Amygdala (tissue), 56 donors: ENCODE measurements at places on chromosomes 3 and 15.
A peak's percentile ranks its signal among the peaks of the same experiment; 100 is the strongest.

- no peak for DNase-seq
Observed at GRCh38 chr15:95470997-95471689, 859.4 kb upstream of the NR2F2 start.

DNA sequence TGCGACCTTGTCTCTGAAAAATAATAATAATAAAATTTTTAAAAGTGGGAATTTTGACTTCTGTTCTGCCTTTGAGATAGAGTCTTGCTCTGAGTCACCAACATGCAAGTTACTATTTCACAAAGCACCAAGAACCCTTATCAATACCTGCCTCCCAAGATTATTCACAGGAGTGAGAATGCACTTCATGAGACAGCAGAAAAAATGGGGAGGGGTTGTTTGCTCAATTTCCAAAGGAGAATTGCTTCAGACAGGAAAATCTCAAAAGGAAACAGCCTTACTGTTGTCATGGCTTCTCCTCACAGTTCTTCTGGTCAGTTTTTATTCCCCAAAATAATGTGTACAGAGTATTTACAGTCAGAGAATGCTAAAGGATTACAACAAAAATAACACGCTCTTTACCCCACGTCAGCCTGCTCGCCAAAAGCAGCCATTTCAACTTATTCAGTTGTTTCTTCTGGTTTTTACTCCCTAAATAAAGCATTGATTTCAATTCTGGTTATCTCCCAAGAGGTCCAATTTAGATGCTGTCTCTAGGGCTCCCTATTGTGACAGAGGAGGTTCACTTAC lies 89.0 kb downstream of the PPCDC start:
- no peak for DNase-seq

DNA sequence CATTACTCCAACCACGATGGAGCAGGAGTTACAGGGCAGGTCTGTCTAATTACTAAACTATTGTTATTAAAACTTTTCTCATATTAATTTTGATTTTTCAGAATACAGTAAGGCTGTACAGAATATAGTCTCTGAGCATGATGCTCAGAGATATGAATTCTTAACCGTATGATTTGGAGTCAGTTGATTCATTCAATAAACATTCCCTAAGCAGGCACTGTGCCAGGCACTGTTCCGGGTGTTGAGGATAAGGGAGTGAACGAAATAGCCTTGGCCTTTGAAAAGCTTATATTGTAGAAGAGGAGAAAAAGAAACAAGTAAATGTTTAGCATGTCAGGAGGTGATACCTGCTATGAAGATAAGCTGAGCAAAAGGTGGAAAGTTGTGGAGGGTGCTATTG lies 187.3 kb downstream of the KCNAB1 start:
- DNase-seq: no peak

GRCh38 chr15:84582583-84583157 lies 18.1 kb upstream of the ZSCAN2 start:
- no peak for DNase-seq

- no peak for DNase-seq
Observed at GRCh38 chr3:37526511-37526910, 335.2 kb upstream of the CTDSPL start.

DNA sequence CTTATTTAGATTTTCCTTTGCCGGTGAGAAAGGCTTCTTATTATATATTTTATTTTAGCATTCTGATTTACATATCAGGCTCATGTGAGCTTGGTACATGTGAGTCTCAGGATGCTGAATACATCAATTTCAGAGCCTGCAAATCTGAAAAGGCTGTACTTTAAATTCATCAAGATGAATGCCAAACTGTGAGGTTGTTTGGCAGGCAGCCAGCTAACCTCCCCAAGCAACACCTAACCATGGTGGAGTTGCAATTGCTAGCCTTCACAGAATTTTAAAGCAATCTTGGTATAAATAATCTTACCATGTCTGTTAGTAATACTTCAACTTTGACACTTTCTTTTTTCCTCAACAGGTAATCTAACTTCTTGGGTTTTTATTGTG lies 252.5 kb downstream of the CDIN1 start:
- no peak for DNase-seq

GRCh38 chr3:39668420-39668819 lies 141.0 kb upstream of the MYRIP start:
- no peak for DNase-seq

- DNase-seq: no peak
Observed at GRCh38 chr3:171184372-171184771, 157.9 kb upstream of the SLC2A2 start.

GRCh38 chr3:71244826-71245488 lies 338.6 kb downstream of the FOXP1 start:
- no peak for DNase-seq

GRCh38 chr15:29857221-29857789 lies 35.0 kb upstream of the TJP1 start:
- no peak for DNase-seq

DNA sequence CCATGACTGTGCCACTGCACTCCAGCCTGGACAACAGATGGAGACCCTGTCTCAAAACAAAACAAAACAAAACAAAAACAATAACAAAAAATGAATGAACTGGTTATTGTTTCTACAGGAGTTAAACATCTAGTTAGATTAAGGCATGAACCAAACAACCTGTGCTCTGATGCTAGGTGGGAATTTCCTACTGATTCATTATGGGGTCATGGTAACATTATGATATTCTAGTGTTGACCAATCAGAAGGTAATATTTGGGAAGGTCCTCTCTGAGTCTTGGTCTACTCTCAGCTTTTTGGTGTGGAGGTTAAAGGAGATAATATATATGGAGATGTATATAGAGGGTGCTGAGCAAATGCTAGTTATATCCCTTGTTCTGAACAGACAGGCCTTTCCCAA lies 37.6 kb downstream of the MCF2L2 start:
- DNase-seq: no peak

- DNase-seq: no peak
Observed at GRCh38 chr15:91871837-91872236, 18.3 kb downstream of the SLCO3A1 start.

GRCh38 chr3:167892205-167892604 lies 156.7 kb downstream of the SERPINI1 start:
- DNase-seq: no peak

DNA sequence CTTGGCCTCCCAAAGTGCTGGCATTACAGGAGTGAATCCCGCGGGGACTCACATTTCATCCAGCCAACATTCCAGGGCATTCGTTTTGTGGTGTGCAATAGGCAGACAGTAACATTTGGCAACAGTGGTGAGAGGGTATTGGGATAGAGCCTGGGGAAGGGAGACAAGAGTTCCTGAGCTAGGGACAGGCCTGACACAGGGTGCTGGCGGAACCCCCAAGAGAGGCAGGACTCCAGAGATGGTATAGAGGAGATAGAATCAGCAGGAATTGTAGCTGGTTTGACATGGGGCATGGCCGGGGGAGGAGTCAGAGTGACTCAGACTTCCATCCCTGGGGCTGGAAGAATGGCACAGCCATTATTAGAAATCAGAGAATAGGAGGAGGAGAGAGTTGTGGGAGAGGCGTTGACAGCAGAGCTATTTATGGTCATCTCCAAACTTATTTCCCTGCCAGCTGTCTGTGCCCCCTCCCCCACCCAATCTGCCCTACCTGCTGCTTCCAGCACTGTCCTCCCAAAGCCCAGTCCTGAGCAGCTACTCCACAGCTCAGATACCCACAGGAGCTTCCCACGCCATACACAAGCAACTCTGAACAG lies 4.4 kb upstream of the IDH2 start:
- peak; percentile 22 for DNase-seq

DNA sequence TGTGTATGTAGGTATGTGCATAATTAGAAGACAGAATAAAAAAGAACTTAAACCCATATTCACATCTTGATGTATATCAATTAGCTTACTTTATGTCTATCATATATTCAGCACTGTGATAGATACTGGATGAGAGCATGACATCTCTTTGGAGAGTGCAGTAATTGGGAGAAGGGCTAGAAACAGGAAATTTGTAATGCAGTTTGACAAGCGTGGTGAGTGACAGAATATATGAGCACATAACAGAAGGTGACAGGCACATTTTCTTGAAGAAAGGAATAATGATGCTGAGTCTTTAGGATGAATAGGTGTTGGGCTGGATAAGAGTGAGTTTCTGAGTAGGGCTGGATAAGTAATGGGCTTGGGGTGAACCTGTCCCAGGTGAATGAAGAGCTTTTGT lies 680.3 kb upstream of the ZNF385D start:
- DNase-seq: no peak

- DNase-seq: no peak
Observed at GRCh38 chr15:93894438-93895036, 336.8 kb upstream of the MCTP2 start.
